Renal cortex interstitium (tissue), 15 donors: ENCODE measurements at places on chromosomes 12 and 14. TPM values are rescaled to one million over a fixed set of nuclear protein-coding genes. Genes with fewer than 3 reads are reported as not detected.

The CDK17 gene
- 43.3 TPM for polyA plus RNA-seq

The PPP1R1A gene
- 45.7 TPM for polyA plus RNA-seq

The TESPA1 gene
- polyA plus RNA-seq: 0.32 TPM

The DHRS2 gene
- 27.7 TPM for polyA plus RNA-seq

The CFAP251 gene
- 12.7 TPM for polyA plus RNA-seq

The HDAC7 gene
- polyA plus RNA-seq: 86.4 TPM

The VRTN gene
- not detected for polyA plus RNA-seq

The SIX1 gene
- polyA plus RNA-seq: 12.7 TPM

The SYT1 gene
- 21.3 TPM for polyA plus RNA-seq

The DNAH10 gene
- 5.8 TPM for polyA plus RNA-seq

The SLC8A3 gene
- polyA plus RNA-seq: 0.48 TPM

The KCNA5 gene
- polyA plus RNA-seq: 1.8 TPM

The SMCO2 gene
- 0.91 TPM for polyA plus RNA-seq

The FAM186B gene
- polyA plus RNA-seq: 3.0 TPM

The DGKA gene
- polyA plus RNA-seq: 15.5 TPM

The GUCY2C gene
- 0.86 TPM for polyA plus RNA-seq

The KRT6A gene
- not detected for polyA plus RNA-seq

The TPPP2 gene
- 3.0 TPM for polyA plus RNA-seq

The SLC38A2 gene
- 168 TPM for polyA plus RNA-seq

The LRR1 gene
- 10.4 TPM for polyA plus RNA-seq

The EGLN3 gene
- polyA plus RNA-seq: 18.2 TPM

The PRICKLE1 gene
- 51.0 TPM for polyA plus RNA-seq

The ASB2 gene
- polyA plus RNA-seq: 0.31 TPM

The LMNTD1 gene
- polyA plus RNA-seq: not detected

The CRIP1 gene
- 49.2 TPM for polyA plus RNA-seq

The MMP19 gene
- polyA plus RNA-seq: 1.4 TPM

The IFT81 gene
- 53.8 TPM for polyA plus RNA-seq

The RNF212B gene
- 1.0 TPM for polyA plus RNA-seq

The SIX4 gene
- 7.7 TPM for polyA plus RNA-seq

The KRT78 gene
- not detected for polyA plus RNA-seq

The MGST1 gene
- 28.2 TPM for polyA plus RNA-seq

The SLC10A1 gene
- polyA plus RNA-seq: 0.26 TPM

The TSPAN8 gene
- polyA plus RNA-seq: 34.8 TPM

The LRFN5 gene
- polyA plus RNA-seq: 10.9 TPM

The PLEKHG7 gene
- polyA plus RNA-seq: 1.1 TPM

The NDRG2 gene
- 183 TPM for polyA plus RNA-seq

The SMIM41 gene
- polyA plus RNA-seq: 0.69 TPM

The B4GALNT3 gene
- 17.3 TPM for polyA plus RNA-seq

The LTBP2 gene
- polyA plus RNA-seq: 6.0 TPM

The TIMELESS gene
- 46.6 TPM for polyA plus RNA-seq

The IAPP gene
- polyA plus RNA-seq: not detected

The IRAK3 gene
- 3.6 TPM for polyA plus RNA-seq

The CLEC14A gene
- polyA plus RNA-seq: 15.1 TPM

The EP400 gene
- polyA plus RNA-seq: 41.1 TPM

The MANSC4 gene
- polyA plus RNA-seq: 0.44 TPM

The GPR137C gene
- polyA plus RNA-seq: 8.2 TPM

The AKAP5 gene
- 8.1 TPM for polyA plus RNA-seq

The TAS2R9 gene
- not detected for polyA plus RNA-seq

The INHBE gene
- 0.77 TPM for polyA plus RNA-seq
